SJSA1 (cell line): ENCODE measurements at places on chromosomes 5 and 9. TPM values are rescaled to one million over a fixed set of nuclear protein-coding genes. Genes with fewer than 3 reads are reported as not detected.

GRCh38 chr5:132474881-132475496, 15.6 kb downstream of the IRF1 start:
- DNase-seq: no peak

DNA sequence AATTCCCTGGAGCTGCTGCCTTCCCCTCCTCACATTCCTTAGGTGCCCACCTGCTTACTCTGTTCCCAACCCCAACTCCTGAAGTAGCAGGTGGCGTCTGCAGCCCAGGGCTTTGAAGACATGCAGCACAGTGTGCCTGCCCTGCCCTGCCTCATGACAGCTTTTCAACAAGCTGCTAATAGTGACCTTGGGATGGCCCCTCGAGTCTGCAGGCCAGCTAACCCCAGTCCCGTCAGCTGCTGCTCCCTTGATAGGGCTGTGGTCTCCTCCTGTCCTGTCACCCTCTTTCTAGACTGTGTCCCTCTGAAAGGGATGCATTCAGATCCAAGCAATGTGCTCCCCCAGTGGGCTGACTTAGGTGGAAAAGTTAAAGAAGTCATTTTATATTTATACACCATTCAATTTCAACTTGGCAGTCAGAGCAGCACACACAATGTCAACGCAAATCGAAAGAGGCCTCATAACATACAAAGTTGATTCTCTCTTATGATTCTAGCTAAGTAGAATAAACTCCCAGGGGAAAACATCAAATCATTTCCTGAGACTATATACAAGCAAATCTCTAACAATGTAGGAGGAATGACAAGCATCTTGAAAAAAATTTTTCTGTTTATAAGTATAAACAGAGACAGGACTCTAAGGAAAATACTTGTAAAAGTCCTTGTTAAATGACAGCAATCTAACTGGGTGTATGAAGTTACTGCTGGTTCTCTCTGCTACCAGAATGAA, 37.9 kb downstream of the ADRB2 start:
- DNase-seq: peak; percentile 93

GRCh38 chr9:38263532-38263931, 129.0 kb upstream of the ALDH1B1 start:
- no peak for DNase-seq

DNA sequence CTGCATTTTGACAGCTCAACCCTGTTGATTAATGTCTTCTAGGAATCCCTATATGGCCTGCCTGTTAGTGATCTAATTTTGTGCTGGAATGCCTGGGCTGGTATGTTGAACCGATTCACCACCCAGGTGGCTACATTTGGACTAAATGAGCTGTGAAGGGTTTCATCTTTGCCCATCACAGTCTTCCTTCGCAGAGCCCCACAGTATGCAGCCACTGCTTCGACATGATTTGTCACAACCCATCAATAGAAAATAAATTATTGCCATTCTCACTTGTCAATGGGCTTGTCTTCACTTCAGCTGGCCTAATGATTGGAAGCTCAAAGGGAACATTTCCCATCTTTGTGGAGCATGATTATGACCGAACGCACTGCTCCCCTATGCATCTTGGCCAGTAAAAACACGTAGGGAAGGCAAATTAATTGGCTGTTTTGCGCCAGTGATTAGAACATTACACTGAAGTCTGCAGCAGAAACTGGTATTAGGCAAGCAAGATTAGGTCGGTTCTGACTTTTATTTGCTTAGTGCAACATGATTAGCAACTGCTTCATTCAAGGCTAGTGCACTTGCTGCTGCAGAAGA, 408.5 kb downstream of the KIAA0825 start:
- DNase-seq: no peak

GRCh38 chr5:181098762-181099601, 32.0 kb downstream of the OR2V1 start:
- DNase-seq: no peak

PGM5 gene
- total RNA-seq: 0.03 TPM in 1 of 2 replicates, not detected in the other
